Panc1 (cell line): ENCODE measurements at places on chromosomes 6 and 20.

DNA sequence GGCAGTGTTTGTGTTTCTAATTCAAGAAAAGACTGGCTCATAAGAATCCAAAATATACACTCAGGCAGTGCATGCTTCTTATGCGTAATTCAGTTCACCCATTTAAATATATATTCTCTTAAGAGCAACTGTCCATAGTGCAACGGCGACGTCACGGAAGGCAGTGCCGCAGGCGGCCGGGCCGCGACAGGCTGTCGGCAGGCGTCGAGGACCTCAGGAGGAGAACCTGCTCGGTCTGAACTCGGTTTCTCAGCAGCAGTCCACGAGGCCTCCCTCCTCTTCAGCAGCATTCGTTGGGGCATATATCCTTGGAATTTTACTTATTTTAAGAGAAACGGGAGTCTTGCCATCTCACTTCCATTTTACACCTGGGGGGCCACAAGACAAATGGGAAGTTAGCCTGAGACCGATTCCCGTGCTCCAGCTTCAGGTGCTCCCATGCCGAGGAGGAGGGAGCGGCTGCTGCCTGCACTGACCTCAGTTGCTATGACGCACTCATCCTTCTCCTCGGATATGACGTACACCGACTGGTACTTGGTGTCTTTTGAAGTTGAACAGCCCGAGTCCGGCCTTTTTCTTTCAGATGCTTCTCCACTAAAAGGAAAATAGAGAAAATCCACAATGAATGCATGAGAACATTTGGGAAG lies 8.2 kb downstream of the DLL1 start:
- H3K27me3 ChIP-seq, result 0 out of 2 replicates have a peak, but pooled peaks cover 2% of the 10 kb centered on the region
- no peak for DNase-seq
- no peak overlapping the region for H3K4me3 ChIP-seq
- H3K4me1 ChIP-seq, result peaks cover 10% of the 10 kb centered on the region
- H3K27ac ChIP-seq, result no peak overlapping the region
- no peaks in the 10 kb centered on the region for H3K36me3 ChIP-seq

DNA sequence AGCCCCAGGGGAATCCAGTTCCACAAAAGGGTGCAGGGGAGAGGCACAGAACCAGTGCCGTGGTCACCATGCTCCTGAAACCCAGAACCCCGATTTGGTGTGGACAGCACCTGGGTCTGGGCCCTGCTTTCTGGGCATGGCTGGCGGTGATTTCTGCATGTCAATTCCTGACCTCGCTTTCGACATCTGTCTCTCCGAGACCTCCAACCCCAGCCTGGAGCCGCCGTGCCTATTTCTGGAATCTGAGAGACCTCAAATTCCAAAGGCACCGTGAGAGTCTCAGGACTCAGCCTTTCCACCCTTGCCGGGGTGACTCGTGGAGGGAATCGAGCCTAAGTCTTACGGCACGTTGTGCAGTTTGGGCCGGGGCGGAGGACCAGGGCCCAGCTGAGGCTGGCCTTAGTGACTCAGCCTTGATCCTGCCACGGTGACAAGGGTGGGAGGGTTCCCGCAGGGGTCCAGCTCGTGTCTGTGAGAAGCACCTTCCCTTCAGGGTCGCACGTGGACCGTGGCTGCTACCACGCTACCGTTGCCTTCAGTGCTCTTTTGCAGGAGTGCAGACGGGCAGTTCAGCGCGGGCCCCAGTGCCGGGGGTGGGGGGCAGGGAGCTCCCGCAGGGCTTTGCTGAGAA lies 133.7 kb downstream of the PXDC1 start:
- no peaks in the 10 kb centered on the region for H3K27me3 ChIP-seq
- peaks cover under 1% of the 10 kb centered on the region for H3K4me1 ChIP-seq

GRCh38 chr6:102895683-102896082 lies 1502.2 kb downstream of the GRIK2 start:
- no peaks in the 10 kb centered on the region for H3K27me3 ChIP-seq
- no peak overlapping the region for H3K27ac ChIP-seq
- DNase-seq, result no peak
- no peak overlapping the region for H3K4me3 ChIP-seq
- no peaks in the 10 kb centered on the region for H3K36me3 ChIP-seq

DNA sequence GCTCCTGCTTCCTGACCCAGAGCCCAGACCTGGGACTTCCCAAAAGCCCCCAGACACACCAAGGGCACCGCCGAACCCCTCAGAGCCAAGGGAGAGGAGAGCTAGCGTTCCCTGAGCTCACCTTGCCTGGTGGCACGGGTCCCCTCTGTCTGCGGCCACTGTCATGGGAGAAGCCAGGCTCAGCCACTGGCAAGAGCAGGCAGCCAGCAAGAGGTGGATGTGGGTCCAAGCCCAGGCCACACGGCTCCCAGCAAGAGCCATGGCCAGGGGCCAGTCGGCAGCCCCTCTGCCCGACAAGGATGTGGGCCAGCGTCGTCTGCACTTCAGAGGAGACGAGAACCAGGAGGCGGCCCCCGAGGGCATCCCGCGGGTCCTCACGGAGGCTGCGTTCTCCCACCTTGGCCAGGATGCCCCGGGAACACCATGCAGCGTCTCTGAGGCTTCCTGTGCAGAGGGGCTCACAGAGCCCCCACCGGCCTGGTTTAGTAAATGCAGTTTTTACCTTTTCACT lies 2.2 kb upstream of the PPDPF start:
- no peak overlapping the region for H3K27ac ChIP-seq
- no peaks in the 10 kb centered on the region for H3K27me3 ChIP-seq
- H3K36me3 ChIP-seq, result peaks cover 4% of the 10 kb centered on the region; the same call in 1 of the 2 replicates
- H3K4me3 ChIP-seq, result no peak overlapping the region
- no peak for DNase-seq

DNA sequence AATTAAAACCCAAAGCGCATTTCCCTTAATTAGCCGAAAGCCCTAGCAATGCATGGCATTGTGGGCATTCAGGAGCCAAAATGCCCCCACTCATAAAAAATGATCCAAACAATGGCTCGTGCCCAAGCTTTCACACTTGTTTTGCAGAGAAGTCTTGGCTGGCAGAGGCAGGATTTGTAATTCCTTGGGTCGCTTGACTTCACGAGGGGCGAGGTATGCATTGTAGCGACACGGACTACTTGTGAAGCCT lies 613 bp upstream of the SASH1 start:
- H3K36me3 ChIP-seq, result no peaks in the 10 kb centered on the region
- no peak for DNase-seq
- peak overlapping the region; percentile 65 for H3K4me3 ChIP-seq
- H3K4me1 ChIP-seq, result peaks cover 10% of the 10 kb centered on the region

GRCh38 chr6:40894962-40895799 lies 143.8 kb downstream of the UNC5CL start:
- no peaks in the 10 kb centered on the region for H3K27me3 ChIP-seq
- no peak overlapping the region for H3K4me3 ChIP-seq
- peaks cover 29% of the 10 kb centered on the region for H3K4me1 ChIP-seq
- H3K36me3 ChIP-seq, result no peaks in the 10 kb centered on the region

- no peak overlapping the region for H3K27ac ChIP-seq
- no peaks in the 10 kb centered on the region; the same call in 1 of the 2 replicates for H3K27me3 ChIP-seq
- DNase-seq, result no peak
- no peak overlapping the region for H3K4me3 ChIP-seq
- H3K4me1 ChIP-seq, result no peaks in the 10 kb centered on the region
Observed at GRCh38 chr6:1055015-1055921, 256.6 kb upstream of the FOXQ1 start.

DNA sequence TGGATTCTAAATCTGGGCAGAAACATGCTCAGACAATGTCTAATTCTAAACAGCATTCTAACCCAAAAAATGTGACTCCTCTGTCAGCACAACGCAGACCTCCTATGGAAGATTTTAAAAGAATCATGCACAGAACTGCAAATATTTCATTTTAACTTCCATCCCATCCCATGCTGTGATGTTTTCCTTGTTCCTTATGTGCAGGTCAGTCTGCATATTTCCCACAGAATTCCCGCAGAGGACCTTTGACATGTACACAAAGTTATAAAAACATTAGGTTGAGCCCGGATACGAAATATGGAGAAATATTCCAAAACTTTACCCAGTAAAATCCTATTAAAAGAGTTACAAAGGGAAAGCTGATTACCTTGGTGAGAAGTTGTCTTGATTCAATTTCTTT lies 467.1 kb upstream of the EPHA7 start:
- H3K36me3 ChIP-seq, result no peaks in the 10 kb centered on the region
- no peak for DNase-seq
- no peaks in the 10 kb centered on the region for H3K27me3 ChIP-seq

DNA sequence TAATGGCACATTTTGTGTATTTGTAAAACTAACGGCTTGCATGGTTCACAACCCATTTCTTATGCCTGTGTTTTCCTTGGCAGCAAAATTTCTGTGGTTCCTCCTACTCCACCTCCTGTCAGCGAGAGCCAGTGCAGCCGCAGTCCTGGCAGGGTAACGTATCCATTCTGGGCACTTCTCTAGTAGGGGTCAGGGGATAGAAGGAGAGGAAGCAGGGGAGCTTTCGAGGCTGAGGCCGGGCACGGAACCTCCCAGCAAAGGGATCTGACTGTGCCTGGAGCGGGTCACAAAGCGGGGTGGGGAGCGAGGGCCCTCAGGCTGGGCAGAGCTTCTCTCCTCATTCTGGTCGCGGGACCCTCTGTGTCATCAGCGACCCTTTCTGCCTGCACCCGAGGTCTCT lies 58.4 kb downstream of the SYTL3 start:
- H3K27ac ChIP-seq, result no peak overlapping the region
- no peaks in the 10 kb centered on the region for H3K36me3 ChIP-seq
- no peaks in the 10 kb centered on the region for H3K27me3 ChIP-seq
- DNase-seq, result no peak
- H3K4me3 ChIP-seq, result no peak overlapping the region

DNA sequence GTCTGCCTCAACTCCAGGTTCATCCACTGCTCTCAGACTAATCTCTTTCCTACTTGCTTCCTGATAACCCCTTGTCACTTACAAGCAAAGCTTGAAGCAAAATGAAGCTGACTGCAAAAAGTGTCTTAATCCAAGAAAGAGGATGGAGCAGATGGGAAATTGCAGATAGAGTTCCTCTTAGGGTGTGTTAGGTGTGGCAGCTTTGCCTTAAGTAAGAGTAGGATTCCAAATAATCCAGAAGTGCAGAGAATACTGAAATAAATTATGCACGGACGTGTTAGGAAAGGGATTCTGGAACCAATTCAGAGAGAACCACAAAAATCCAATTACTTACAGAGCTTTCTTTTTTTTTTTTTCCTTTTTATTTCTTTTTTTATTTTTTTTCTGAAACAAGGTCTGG lies 6.1 kb upstream of the RPL7L1 start:
- no peak for DNase-seq
- no peaks in the 10 kb centered on the region for H3K4me1 ChIP-seq
- H3K27me3 ChIP-seq, result no peaks in the 10 kb centered on the region

- peaks cover 19% of the 10 kb centered on the region for H3K27me3 ChIP-seq
- no peak overlapping the region for H3K4me3 ChIP-seq
- H3K4me1 ChIP-seq, result no peaks in the 10 kb centered on the region
- DNase-seq, result no peak
- H3K27ac ChIP-seq, result no peak overlapping the region
- no peaks in the 10 kb centered on the region for H3K36me3 ChIP-seq
Observed at GRCh38 chr6:168590406-168590805, 149.4 kb downstream of the SMOC2 start.

DNA sequence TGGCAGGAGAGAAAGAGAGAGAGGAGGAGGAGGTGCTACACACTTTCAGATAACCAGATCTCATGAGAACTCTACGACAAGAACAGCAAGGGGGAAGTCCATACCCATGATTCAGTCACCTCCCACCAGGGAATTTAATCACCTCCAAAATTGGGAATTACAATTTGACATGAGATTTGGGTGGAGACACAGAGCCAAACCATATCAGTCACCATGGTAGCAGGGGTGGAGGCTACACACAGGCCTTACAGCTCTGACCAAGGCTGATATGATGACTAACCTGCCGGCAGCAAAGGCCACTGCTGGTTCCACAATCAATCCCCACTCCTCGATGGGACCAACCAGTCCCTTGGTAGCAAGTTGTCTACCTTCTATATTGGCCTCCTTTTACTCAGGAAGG lies 13.6 kb upstream of the RBM24 start:
- no peaks in the 10 kb centered on the region for H3K27me3 ChIP-seq
- no peaks in the 10 kb centered on the region for H3K4me1 ChIP-seq
- H3K27ac ChIP-seq, result no peak overlapping the region
- no peak for DNase-seq
- no peaks in the 10 kb centered on the region for H3K36me3 ChIP-seq
- no peak overlapping the region for H3K4me3 ChIP-seq

DNA sequence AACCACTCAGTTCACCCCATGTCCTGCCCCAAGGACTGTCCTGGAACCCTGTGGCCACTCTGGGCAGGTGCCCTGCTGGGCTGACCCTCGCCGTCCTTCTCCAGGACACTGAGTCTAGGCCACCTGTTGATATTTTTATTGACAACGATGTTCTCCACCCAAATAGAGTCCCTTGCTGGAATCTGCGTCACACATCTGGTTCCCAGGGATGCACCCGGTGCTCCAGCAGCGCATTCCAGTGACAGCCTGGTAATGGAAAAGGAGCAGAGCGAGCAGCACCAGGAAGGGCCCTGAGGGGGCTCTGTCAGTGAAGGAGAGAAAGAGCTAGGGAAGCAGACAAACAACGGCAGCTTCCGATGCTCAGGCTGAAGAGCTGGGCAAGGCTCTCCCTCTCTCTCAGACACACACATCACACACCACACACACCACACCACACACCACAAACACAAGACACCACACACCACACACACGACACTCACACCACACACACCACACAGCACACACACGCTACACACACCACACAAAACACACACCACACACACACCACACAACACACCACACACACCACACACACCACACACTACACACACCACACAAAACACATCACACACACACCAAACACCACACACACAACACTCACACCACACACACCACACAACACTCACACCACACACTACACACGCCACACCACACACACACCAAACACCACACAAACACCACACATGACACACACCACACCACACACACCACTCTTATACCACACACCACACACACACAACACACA lies 117.9 kb upstream of the THBS2 start:
- no peaks in the 10 kb centered on the region for H3K27me3 ChIP-seq
- peaks cover 11% of the 10 kb centered on the region; the same call in 1 of the 2 replicates for H3K4me1 ChIP-seq
- peak; percentile 28 for DNase-seq
- H3K36me3 ChIP-seq, result no peaks in the 10 kb centered on the region

DNA sequence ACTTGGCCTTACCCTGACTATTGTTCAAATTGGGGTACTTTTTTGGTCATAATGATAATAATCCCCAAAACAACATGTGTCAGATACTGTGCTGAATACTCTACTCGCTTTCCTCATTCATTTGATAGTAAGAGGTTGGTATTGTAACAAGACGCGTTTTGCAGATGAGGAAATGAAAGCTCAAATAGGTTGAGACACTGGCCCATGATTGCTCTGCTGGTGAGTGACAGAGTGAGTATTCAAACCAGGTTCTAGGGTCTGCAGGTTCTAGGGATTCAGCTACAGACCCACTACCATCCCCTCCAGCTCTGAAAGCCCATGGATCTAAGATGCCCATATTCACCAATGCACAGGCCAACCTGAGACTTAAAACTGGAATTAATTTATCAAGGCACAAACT lies 1.3 kb upstream of the ENPP4 start:
- DNase-seq, result no peak
- H3K4me3 ChIP-seq, result no peak overlapping the region
- peaks cover 3% of the 10 kb centered on the region; the same call in 1 of the 2 replicates for H3K27me3 ChIP-seq

GRCh38 chr20:7449269-7449668 lies 491.0 kb downstream of the HAO1 start:
- no peaks in the 10 kb centered on the region for H3K4me1 ChIP-seq
- no peak for DNase-seq
- no peak overlapping the region for H3K27ac ChIP-seq
